ENCODE measurements at places on chromosomes 13 and 19.

DNA sequence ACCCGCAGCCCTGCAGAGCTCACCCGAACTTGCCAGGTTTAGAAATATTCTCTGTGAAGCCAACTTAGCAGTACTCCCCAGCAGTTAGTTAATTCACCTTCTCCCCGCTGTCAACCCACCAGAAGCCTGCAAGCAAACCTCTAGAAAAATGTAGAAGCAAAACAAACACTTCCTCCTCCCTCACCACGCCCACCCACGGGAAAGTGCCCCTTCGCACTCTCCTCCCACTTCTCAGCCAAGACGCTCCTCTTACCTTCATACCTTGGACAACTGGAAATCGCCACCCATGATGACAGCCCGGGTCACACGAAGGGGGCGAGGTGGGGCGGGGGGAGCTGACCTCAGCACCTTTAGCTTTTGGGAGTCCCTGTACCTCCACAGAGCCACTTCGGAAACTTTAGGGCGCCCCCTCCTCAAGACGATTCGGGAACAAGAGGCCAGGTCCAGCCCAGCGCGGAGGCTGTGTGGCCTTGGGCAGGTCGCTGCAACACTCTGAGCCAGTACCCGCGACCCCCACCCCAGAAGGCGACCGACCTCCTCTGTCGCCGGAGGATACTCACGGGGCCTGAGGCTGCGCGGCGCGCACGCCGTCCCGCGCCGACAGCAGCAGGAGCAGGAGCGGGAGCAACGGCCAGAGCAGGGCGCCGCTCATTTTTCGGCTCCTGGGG, 485 bp downstream of the CPAMD8 start:
- DNase-seq: no peak

DNA sequence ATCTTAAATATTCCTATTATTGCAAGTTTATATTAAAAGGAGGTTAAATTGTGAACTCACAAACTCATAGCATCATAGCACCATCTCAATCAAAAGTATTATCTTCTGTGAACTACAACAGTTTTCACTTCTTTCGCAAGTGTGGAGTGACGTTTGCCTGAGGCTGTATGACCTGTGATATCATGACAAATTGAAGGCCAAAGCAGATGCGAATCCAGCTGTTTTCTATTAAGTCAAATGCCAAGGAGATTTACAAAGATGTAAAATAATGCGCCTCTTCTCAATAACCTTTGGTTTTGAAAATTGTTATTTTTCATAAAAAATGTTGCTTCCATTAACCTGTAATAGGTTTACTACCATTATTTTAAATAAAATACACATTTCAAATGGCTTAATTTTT, 7.6 kb upstream of the PEG3 start:
- no peak for DNase-seq

GRCh38 chr13:80574113-80574850, 233.4 kb upstream of the SPRY2 start:
- DNase-seq: no peak

GRCh38 chr19:46634045-46634655, 1.9 kb downstream of the GNG8 start:
- peak; percentile 94 for DNase-seq

DNA sequence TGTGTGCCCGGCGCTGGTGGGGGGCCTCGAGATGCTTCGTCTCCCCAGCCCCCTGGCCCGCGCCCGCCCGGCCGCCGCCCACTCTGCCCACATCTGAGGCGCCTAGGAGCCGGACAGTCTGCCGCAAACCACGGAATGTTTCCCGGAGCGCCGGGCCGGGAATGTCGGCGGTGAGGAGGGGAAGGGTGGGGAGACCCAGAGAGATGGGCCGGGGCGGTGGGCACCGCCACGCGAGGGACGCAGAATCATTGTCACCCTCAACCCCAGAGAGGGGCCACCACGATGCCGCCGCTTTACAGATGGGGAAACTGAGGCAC, 46.1 kb upstream of the NFIC start:
- no peak for DNase-seq

GRCh38 chr19:38079926-38080380, 144.1 kb downstream of the DPF1 start:
- no peak for DNase-seq

DNA sequence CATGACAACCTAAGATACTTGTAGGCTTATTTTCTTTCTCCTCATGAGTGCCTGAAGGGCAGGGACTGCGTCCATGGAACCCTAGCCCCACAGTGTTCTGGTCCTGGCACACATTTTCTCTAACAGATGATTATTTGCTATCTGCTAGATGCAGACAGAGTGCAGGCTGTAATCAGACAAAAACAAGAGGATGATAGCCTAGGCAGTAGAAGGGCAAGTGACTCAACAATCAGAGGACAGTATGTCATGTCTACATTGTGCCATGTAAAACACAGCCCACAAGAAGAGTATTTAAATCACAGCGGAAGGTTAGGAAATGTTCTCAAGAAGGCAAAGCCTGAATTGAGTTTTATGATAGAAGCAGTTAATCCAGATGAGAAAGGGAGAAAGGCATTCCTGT, 29.3 kb downstream of the MIPEP start:
- DNase-seq: no peak

DNA sequence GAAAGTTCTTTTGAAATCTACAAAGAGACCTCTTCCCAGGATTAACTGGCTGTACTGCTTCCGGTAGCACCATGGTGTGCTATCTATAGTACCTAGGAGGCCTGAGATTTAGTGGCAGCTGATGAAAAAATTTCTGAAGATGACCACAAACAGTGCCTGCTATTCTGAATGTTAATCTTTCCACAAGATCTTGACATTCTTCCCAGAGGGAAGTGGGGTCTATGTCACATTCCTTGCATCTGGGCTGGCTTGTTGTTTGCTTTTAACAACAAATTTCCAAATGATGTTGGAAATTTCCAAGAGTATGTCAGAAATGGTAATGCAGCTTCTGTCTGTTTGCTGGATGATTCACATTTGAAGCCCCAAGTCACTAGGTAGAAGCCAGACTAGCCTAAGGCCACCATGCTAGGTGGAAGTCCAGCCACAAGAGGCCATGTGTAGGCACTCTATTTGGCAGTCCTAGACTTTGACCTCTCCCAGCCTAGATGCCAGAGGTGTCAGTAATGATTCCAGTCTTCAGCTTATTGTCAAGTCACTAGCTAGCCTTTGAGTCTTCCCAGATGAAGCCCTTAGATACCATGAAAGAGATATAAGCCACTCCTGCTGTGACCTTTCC, 22.1 kb downstream of the SPART start:
- no peak for DNase-seq

GRCh38 chr19:55474269-55475265, 1.9 kb upstream of the ZNF628 start:
- DNase-seq: no peak

DNA sequence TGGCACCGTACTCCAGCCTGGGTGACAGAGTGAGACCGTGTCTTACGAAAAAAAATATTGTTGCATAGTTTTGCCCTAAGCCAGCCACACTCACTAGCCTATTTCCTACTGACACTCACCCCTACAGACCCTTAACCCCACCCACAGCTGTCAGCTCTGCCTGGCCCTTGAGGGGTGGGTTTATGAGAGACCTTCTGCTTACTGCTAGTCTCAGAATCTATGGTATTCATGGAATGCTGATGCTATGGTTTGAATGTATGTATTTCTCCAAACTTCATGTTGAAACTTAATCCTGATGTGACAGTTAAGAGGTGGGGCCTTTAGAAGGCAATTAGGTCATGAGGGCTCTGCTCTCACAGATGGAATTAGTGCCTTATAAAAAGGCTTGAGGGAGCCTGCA, 79.2 kb upstream of the LRCH1 start:
- DNase-seq: no peak

DNA sequence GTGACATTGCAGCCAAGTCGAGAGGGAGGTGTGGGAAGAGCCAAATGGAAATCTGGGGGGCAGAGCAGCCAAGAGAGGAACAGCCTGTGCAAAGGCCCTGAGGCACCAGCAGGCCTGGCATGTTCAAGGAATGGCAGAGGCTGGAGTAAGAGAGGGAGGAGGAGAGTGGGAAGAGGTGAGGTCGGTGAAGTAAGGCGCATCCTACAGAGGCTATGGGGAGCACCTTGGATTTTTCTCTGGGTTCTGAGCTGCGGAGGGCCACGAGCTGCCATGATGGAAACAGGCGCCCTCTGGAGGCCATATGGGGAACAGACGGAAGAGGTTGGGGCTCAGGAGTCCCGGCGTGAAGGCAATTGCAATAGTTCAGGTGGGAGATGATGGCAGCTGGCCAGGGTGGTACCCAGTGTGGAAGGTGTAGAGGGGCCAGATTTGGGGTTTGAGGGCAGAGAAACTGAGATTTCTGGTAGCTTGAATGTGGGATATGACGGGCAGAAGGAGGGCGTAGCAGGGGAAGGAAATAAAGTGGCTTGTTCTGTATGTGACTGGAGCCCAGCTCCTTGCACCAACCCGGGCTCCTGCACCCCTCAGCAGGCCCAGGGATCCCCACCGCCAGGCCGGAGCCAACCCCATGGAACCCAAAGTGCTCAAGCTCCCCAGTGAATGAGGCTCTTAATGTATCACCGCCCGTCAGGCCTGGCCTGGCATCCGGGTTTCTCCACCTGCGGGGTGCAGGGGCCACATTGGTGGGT, 20.5 kb upstream of the STRN4 start:
- peak; percentile 70 for DNase-seq

DNA sequence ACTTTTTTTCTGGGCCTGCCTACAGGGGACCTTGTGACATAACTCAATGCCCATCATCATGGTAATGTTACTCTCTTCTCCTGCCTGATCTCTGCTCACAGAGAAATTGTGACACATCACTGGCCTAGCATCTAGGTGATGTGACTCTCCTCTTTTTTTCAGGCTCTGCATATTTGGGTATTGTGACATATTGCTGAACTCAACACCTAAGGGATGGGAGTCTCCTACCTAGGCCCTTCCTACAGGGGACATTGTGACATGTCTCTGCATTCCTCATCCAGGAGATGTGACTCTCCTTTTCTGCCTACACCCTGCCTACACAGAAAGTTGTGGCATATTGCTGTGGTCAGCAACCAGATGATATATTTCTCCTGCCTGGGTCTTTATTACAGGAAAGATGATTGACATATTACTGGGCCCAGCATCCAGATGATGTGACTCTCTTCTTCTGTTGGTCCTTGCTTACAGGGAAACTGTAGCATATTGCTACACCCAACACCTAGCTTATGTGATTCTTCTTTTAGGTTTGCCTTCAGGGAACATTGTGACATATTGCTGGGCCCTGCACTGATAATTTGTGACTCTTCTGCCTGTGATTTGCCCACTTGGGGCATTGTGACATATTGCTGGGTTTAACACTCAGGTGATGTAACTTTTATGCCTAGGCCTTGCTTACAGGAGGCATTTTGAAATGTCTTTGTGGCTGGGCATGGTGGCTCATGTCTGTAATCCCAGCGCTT, 21.0 kb upstream of the ZNF254 start:
- no peak for DNase-seq

DNA sequence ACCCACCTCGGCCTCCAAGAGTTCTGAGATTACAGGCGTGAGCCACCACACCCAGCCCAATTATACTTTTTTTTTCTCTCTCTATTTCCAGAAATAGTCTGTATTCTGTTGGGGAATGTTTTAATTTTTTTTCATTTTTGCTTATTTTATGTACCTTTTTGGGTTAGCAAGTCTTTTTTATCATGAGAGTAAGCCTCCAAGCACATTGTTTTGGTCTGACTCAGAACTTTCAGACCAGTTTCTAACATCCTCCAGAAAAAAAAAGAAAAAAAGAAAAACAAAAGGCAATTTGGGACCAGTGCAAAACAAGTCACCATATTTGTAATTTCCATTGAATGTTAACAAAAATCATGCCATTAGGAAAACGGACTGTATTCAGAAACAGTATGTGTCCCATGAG, 1465.5 kb downstream of the SLITRK5 start:
- no peak for DNase-seq

DNA sequence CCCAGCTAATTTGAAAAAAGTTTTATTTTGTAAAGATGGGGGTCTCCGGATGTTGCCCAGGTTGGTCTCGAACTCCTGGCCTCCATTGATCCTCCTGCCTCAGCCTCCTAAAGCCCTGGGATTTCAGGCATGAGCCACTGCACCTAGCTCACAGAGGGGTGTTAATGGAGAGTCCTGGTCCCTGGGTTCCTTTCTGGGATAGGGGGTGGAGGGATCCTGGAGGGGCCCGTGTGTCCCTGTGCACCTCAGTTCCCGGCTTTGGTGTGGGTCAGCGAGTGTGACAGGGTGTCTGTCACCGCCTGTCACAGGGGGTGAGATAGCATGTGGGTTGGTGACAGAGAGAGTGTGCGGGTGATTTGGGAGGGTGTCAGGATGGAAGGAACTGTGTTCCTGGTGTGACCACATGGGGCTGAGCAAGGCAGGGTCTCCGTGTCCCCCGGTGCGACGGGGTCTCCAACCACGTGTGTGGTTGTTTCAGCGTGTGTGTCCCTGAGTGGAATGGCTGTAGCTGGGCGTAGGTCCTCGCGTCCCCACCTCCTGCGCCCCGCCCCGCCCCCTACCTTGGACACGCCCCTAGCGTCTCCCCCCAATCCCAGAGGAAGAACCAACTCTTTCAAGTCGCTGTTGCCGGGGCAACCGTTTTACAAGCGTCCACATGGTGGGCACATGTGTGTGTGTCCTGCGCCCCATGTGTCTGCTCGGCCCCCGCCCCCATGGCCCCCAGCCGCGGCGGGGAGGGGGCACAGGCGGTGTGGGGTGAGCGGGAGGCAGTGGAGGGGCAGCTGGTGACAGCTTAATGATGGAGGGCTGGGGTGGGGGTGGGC, 2.9 kb upstream of the NRTN start:
- no peak for DNase-seq

DNA sequence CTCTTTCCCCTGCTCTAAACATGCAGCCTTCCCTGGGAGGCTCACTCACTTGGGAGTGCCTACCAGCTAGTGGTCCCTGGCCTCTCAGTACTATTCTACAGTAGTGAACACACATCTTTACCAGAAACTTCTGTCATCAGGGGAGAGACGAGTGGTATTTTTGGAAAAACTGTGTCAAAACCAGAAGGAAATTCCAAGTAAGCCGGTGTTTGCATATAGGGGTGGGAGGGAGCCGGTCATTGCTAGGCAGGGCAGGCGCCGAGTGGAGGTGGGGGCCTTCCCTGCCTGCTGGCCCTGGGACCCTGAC, 7.0 kb downstream of the RPS9 start:
- no peak for DNase-seq

DNA sequence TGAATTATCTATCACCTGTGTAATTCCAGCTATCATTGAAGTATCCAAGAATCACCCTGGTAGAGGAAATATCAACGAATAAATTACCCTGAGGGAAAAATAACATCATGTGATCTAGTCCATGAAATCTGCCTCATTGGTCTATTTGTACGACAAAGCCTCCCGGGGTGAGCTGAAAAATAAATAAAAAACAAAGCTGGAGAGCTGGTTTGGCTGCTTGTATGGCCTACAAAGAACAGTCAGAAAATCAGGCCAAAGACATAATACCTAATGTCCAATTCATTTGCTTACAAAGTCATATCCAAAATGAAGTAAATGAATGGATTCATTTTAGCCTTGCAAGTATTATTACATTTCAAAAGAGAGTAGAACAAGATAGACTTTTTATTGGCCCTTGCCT, 449.9 kb downstream of the KLF12 start:
- no peak for DNase-seq
